ENCODE measurements at places on chromosomes 5 and 9. TPM values are rescaled to one million over a fixed set of nuclear protein-coding genes. Genes with fewer than 3 reads are reported as not detected.

FOXI1 gene
- total RNA-seq: not detected

PCDHGA3 gene
- total RNA-seq: 1.9 TPM

EGR1 gene
- 2.9 TPM for total RNA-seq

WNT8A gene
- total RNA-seq: not detected

LIFR gene
- total RNA-seq: 19.5 TPM

C7 gene
- total RNA-seq: 0.26 TPM

SYNPO gene
- 2.0 TPM for total RNA-seq

PRUNE2 gene
- total RNA-seq: 11.3 TPM

HSPA5 gene
- 176 TPM for total RNA-seq

GPR150 gene
- 0.32 TPM for total RNA-seq

PTPN3 gene
- total RNA-seq: 0.17 TPM

CARTPT gene
- not detected for total RNA-seq

SLC4A9 gene
- not detected for total RNA-seq

PCDHGA2 gene
- 4.9 TPM for total RNA-seq

FIBCD1 gene
- 9.3 TPM for total RNA-seq

GZMA gene
- total RNA-seq: not detected
